ENCODE measurements at places on chromosomes 13 and 19. TPM values are rescaled to one million over a fixed set of nuclear protein-coding genes. Genes with fewer than 3 reads are reported as not detected.

The LHB gene
- total RNA-seq, result not detected

DNA sequence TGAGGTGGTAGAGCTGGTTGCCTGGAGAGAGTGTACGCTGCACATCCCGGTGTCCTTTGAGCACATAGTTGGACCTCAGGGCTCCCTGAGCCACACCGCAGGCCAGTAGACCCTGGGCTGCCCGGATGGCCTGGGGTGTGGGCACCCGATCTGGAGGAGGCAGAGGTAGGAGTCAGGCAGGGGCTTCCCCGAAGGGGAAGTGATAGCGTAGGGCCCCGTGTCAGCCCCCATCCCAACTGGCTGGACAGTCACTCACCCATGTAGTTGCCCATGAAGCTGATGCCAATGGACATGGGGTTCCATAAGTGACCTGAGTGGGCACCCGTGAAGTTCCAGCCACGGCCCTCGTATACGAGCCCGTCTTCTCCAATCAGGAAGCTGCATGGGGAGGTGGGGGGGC is 3.6 kb downstream of the PGLYRP1 start:
- DNase-seq, result no peak

DNA sequence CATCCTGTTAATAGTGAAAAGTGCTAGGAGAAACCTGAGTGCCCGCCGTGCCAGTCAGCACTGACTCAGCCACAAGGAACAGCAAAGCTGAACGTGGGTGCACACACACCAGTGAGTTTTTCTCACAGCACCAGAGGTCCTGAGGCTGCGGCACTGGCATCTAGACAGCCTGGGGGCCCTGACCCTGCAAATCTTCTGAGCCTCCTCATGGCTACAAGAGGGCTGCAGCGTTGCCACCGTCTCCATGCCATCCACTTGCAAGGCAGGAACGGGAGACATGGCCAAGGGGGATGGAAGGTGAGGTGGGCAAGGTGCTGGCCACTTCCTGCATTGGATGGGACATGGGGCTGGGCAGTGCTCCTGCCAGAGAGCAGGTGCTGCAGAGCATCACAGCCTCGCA is 211.2 kb upstream of the SOX1 start:
- peak; percentile 60 for DNase-seq

- no peak for DNase-seq
These were observed 380.0 kb downstream of the KLF12 start for GRCh38 chr13:73754241-73754640.

DNA sequence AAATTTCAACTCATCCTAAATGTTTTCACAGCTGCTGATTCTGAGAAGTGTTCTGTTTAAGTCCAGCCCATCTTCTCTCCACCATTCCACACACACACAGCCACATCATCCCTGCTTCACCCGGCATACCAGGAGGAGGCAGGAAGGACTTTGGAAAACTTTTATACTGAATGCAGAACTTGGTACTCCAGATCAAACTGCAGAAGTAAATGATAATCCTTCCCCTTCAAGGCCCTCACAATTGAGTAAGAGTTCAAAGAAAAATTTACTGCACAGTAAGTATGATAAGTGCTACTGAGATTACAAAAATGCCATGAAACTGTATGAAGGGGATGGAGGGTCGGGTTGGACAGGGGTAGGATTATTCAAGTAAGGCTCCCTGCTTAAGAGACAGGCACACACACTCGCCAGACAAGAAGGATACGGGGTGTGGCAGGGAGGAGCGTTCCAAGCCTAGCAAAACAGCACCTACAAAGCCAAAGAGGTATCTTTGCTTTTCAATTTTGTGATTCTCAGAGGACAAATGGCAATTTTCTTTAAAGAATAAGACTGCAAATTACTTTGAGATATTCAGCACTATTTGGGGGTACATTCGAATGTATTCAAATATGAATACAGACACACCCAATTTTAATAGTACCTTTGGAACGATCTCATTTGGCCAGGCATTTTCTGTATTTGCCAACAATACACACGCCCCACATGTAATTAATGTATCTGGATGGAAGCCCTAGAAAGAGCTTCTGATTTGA is 2.5 kb downstream of the USP12 start:
- no peak for DNase-seq

- DNase-seq, result no peak
These were observed 2.6 kb downstream of the CIRBP start for GRCh38 chr19:1271528-1272422.

DNA sequence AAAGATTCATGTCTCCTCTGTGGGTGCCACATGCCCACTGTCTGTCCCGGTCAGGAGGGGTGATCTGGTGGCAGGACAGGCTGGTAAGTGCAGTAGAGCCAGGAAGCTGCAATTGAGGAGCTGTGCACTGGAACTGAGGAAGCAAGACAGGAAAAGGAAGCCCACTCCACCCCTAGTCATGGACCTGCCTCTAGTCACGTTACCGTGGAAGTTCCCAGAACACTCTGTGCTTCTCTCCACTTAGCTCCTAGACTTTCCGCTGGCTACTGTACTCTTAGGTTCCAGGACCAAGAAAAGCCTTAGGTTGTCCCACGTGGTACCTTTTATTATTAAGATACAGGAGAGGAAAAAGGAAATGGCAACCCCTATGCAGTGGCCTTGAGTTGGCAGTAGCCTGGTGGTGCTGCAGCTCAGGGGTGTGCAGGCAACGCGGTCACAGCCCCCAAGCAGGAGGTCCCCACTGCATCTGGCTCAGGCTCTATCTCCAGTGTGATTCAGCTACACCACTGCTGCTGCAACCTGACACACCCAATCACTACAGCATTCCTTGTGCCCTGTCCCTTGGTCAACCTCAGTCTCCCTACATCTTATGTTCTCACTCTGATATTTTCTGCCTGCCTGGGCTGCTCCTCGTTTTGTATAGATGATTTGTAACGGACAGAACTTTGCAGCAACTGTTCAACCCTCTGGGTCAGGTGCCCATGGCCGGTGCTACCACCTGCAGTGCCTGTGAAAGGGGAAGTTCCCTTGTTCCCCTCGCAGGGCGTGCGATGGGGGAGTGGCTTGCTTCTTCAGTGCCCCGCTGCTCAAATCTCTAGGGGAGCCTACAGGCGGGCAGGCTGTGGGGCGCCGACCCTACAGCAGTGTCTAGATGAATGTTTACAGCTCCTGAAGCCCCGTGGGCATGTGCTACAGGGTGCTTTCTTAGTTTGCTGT is 24.4 kb upstream of the GPR12 start:
- DNase-seq, result no peak

- DNase-seq, result no peak
These were observed 11.5 kb downstream of the FAM187B start for GRCh38 chr19:35216833-35217648.

DNA sequence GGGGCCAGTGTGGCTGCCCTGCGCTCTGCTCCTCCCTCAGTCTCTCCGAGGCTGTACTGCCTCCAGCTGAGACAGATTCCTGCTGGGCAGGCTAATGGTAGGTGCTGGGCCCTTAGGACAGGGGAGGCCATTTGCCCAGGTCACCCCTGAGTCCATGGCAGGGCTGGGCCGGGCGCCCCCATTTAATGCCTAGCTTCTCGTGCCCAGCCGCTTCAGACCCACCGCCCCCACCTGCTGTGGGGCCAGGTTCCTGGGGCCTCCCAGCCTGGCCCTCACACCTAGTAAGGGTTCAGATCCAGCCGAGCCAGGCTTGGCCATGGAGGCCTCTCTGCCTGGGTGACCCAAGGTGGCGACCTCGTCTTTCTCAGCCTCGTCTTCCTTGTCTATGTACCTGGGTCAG is 17.8 kb downstream of the PIAS4 start:
- no peak for DNase-seq

- no peak for DNase-seq
These were observed 1.3 kb downstream of the NTN5 start for GRCh38 chr19:48671446-48671995.

The TMEM59L gene
- 4.4 TPM for total RNA-seq
